ENCODE measurements at places on chromosomes 13 and 19.

GRCh38 chr19:9903336-9903735 lies 33.0 kb downstream of the OLFM2 start:
- DNase-seq: no peak

GRCh38 chr19:3632739-3633558 lies 6.4 kb upstream of the CACTIN start:
- no peak for DNase-seq

GRCh38 chr19:40739871-40740703 lies 10.2 kb downstream of the ACTMAP start:
- no peak for DNase-seq

- no peak for DNase-seq
These were observed 1559.0 kb upstream of the SLC10A2 start for GRCh38 chr13:104625201-104625600.

DNA sequence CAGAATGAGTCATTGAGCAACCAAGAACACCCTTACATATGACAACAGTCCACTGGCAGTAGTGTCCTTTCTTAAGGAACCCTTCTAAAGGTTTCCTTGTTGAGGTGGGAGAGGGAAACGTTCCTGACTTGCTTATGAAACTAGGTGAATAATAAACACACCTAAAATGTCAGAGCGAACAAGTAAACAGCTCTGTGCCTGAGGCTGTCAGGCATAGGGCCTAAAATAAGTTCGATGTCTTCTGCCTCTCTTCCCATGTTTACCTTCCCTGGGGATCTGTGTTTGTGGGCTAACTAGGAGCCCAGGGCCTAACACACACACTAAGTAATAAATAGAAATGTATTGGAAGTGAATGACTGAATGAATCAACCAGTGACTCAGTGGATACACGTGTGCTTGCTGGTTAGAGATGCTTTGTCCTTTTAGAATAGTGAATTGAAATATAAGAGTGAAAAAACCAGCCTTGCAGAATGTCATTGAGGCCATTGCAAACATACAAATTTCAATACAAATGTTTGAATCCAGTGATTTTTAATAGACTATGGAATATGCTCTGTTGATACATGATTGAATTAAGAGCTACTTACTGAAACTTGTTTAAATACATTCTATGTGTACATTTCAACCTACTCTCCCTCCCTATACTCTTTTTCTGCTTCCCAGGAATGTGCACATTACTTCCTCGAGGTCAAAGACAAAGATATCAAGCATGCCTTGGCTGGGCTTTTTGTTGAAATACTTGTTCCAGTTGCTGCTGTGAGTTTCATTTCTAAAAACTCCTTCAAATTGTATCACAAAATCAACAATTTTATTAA lies 102.9 kb downstream of the FRY start:
- DNase-seq: no peak
